Activated CD4-positive, alpha-beta memory T cell treated with anti-CD3 and anti-CD28 coated beads, Interleukin-2, amount 10 ng/mL, durations not matched to agents 7 days and 5 days (primary cell): ENCODE measurements at places on chromosomes 11 and 22. TPM values are rescaled to one million over a fixed set of nuclear protein-coding genes. Genes with fewer than 3 reads are reported as not detected.

DNA sequence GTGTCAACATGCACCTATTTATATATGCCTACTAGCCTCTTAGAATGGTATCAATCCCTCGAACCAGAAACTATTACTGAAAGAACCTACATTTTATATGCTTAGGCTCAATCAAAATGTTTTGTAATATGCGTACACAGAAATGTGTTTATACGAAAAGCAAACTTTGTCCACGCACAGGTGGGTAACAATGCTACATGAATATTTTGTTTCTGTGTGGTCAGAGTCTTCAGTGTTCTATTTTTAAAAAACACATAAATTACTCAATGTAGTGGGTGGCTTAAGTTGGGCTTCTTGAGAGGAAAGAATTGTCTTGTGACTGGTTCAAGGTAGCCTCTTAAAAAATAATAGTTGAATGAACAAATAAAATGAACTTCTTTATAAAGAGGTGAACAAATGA lies 46.1 kb downstream of the SYTL2 start:
- H3K4me1 ChIP-seq, result peaks cover 38% of the 10 kb centered on the region
- H3K36me3 ChIP-seq, result peaks cover 60% of the 10 kb centered on the region
- no peak for DNase-seq
- no peaks in the 10 kb centered on the region for H3K27me3 ChIP-seq

GRCh38 chr22:29342177-29342576 lies 26.7 kb upstream of the RASL10A start:
- no peak overlapping the region for H3K4me3 ChIP-seq
- DNase-seq, result no peak
- H3K36me3 ChIP-seq, result peaks cover 60% of the 10 kb centered on the region

GRCh38 chr11:8899119-8899753 lies 11.8 kb upstream of the AKIP1 start:
- H3K27ac ChIP-seq, result no peak overlapping the region
- H3K4me3 ChIP-seq, result no peak overlapping the region
- H3K27me3 ChIP-seq, result peaks cover 5% of the 10 kb centered on the region
- H3K36me3 ChIP-seq, result peaks cover 11% of the 10 kb centered on the region

- no peak overlapping the region for H3K27ac ChIP-seq
Observed at GRCh38 chr11:41309716-41310115, 149.7 kb downstream of the LRRC4C start.

GRCh38 chr11:113446112-113446511 lies 29.1 kb downstream of the DRD2 start:
- H3K4me3 ChIP-seq, result no peak overlapping the region
- no peaks in the 10 kb centered on the region for H3K36me3 ChIP-seq
- peaks cover 37% of the 10 kb centered on the region for H3K4me1 ChIP-seq
- peaks cover 17% of the 10 kb centered on the region for H3K27me3 ChIP-seq

Gene TRIM49B
- total RNA-seq, result not detected

DNA sequence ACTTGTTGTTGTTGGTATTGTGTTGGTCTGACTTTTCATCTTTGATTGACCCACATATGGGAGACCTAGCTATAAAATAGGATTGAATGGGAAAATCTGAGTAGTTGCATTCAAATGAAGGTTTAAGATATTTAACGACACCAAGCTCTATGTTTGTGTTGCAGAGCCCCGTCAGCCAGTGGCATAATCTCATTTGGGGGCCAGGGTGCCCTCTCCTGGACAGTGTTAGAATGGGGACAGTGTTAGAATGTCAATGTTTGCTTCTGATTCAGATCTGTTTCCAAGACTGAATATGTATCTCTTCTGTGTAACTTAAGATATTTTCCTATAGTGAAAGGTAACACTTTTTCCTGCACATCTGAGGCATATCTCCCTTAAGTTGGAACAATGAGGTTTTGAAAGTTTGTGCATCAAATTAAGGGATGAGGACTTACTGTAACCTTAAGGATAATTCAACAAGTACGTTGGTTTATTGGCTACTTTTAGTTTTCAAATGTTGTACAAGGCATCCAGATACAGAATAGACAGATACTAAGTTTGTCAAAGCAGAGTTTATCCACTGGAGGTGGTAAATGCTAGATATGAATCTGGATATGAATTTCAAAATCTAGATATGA lies 5.3 kb upstream of the OR52M1 start:
- H3K27ac ChIP-seq, result no peak overlapping the region
- H3K4me3 ChIP-seq, result no peak overlapping the region
- H3K27me3 ChIP-seq, result peaks cover 13% of the 10 kb centered on the region
- DNase-seq, result peak; percentile 61
- H3K4me1 ChIP-seq, result no peaks in the 10 kb centered on the region
- H3K36me3 ChIP-seq, result no peaks in the 10 kb centered on the region

GRCh38 chr11:106424111-106424510 lies 346.6 kb downstream of the AASDHPPT start:
- no peaks in the 10 kb centered on the region for H3K36me3 ChIP-seq
- no peak overlapping the region for H3K4me3 ChIP-seq
- no peaks in the 10 kb centered on the region for H3K27me3 ChIP-seq
- DNase-seq, result no peak
- H3K27ac ChIP-seq, result no peak overlapping the region

DNA sequence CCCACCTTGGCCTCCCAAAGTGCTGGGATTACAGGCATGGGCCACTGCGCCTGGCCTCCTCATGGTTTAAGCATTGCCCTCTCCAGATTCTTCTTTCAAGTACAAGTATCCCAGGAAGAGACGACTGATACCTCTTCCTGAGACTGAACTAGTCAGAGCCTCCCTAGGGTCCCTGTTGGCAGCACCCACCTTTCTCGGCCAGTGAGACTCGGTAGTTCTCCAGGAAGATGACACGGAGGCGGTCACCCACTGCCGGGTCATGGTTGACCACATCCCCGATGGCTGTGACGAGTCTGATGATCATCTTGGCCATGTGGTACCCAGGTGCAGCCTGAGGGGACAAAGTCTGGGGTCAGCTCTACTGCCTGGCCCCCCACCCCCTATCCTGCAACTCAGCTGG lies 7.2 kb upstream of the RASGRP2 start:
- no peaks in the 10 kb centered on the region for H3K27me3 ChIP-seq
- peaks cover 26% of the 10 kb centered on the region for H3K36me3 ChIP-seq
- no peak overlapping the region for H3K27ac ChIP-seq
- H3K4me1 ChIP-seq, result peaks cover 34% of the 10 kb centered on the region
- no peak for DNase-seq
- H3K4me3 ChIP-seq, result no peak overlapping the region

Gene OR51E2
- total RNA-seq, result not detected

Gene SCGB1C1
- not detected for total RNA-seq

- H3K4me1 ChIP-seq, result no peaks in the 10 kb centered on the region
- H3K36me3 ChIP-seq, result no peaks in the 10 kb centered on the region
- H3K27me3 ChIP-seq, result peaks cover 4% of the 10 kb centered on the region
- no peak overlapping the region for H3K27ac ChIP-seq
- H3K4me3 ChIP-seq, result no peak overlapping the region
Observed at GRCh38 chr11:57874981-57875380, 113.4 kb downstream of the CTNND1 start.

Gene OR8A1
- not detected for total RNA-seq

GRCh38 chr11:27347359-27348339 lies 15.4 kb downstream of the CCDC34 start:
- H3K27ac ChIP-seq, result no peak overlapping the region
- peaks cover 3% of the 10 kb centered on the region for H3K36me3 ChIP-seq
- no peaks in the 10 kb centered on the region for H3K27me3 ChIP-seq
- no peaks in the 10 kb centered on the region for H3K4me1 ChIP-seq
- H3K4me3 ChIP-seq, result no peak overlapping the region

- no peaks in the 10 kb centered on the region for H3K36me3 ChIP-seq
- H3K27me3 ChIP-seq, result peaks cover 17% of the 10 kb centered on the region
- no peak for DNase-seq
Observed at GRCh38 chr11:122584670-122585069, 70.9 kb upstream of the UBASH3B start.

GRCh38 chr11:133072378-133072777 lies 459.9 kb downstream of the OPCML start:
- H3K27ac ChIP-seq, result no peak overlapping the region
- no peaks in the 10 kb centered on the region for H3K4me1 ChIP-seq
- no peaks in the 10 kb centered on the region for H3K27me3 ChIP-seq
- no peak for DNase-seq

DNA sequence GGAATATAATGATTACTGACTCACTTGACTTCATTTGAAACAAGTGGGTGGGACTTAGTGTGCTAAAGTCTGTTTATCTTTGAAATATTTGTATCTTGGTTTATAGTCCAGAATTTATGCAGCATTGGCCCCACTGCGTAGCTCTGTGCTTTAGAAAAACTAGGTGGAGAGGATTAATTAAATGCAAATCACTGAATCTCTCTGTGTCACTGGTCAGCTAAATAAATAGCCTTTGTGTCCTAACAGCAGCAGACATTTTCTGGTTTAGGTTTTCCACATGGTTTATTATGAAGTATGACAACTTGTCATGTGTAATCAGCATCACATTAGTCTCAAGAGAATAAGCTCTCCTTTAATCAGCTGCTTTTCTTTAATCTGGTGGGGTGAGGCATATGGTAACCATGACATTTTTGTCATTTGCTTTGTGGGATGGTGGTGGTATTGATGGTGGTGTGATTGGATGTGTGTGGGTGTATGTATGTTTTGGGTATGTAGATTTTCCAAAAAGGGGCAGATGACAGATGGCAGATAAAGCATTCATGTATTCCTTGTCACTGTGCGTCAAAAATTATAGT lies 33.9 kb downstream of the BCL2L13 start:
- peaks cover 4% of the 10 kb centered on the region for H3K36me3 ChIP-seq
- no peak overlapping the region for H3K4me3 ChIP-seq
- no peaks in the 10 kb centered on the region for H3K27me3 ChIP-seq
- DNase-seq, result no peak

DNA sequence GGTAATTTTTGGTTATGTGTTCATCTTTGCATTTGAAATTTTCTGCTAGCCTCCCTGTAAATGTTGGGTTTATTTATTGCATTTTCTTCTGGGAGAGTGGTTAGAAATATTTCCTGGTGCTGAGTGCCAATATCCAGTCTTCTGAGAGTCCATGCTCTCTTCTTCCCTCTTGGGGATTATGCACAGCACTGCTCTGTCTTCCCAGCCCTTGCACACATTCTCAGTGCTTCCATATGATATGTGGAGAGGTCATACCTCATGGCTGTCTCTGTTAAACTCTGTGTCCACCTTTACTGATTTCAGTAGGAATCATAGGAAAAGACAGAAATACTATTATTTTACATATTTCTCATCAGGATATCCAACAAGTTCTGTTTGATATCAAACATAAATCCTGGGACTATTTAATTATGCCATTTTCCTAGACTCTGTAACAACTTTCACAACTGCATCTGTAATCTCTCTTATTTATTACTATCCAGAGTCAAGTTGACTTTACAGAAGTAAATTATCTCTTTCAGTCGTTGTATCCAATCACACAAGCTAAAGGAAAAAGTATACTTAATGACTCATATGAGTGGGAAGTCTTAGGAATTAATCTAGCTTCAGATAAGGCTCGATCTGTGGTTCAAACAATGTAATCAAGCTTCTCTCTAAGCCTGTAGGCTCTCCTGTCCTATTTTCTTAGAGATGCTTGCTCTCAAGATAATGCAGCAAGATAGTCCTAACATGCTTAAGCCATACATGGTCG lies 2.7 kb upstream of the NXPE1 start:
- DNase-seq, result no peak
- peaks cover 2% of the 10 kb centered on the region for H3K27me3 ChIP-seq
- no peaks in the 10 kb centered on the region for H3K36me3 ChIP-seq

GRCh38 chr22:38756711-38757463 lies 1.1 kb upstream of the SUN2 start:
- peaks cover 44% of the 10 kb centered on the region for H3K4me1 ChIP-seq
- peak overlapping the region; percentile 95 for H3K4me3 ChIP-seq
- no peak for DNase-seq
- peaks cover 44% of the 10 kb centered on the region for H3K36me3 ChIP-seq
- no peaks in the 10 kb centered on the region for H3K27me3 ChIP-seq

GRCh38 chr11:18223591-18224387 lies 12.8 kb downstream of the SAA4 start:
- H3K4me1 ChIP-seq, result no peaks in the 10 kb centered on the region
- DNase-seq, result no peak
- no peak overlapping the region for H3K27ac ChIP-seq
- H3K27me3 ChIP-seq, result peaks cover 13% of the 10 kb centered on the region
- H3K4me3 ChIP-seq, result no peak overlapping the region
- no peaks in the 10 kb centered on the region for H3K36me3 ChIP-seq

Gene VSIG10L2
- not detected for total RNA-seq

DNA sequence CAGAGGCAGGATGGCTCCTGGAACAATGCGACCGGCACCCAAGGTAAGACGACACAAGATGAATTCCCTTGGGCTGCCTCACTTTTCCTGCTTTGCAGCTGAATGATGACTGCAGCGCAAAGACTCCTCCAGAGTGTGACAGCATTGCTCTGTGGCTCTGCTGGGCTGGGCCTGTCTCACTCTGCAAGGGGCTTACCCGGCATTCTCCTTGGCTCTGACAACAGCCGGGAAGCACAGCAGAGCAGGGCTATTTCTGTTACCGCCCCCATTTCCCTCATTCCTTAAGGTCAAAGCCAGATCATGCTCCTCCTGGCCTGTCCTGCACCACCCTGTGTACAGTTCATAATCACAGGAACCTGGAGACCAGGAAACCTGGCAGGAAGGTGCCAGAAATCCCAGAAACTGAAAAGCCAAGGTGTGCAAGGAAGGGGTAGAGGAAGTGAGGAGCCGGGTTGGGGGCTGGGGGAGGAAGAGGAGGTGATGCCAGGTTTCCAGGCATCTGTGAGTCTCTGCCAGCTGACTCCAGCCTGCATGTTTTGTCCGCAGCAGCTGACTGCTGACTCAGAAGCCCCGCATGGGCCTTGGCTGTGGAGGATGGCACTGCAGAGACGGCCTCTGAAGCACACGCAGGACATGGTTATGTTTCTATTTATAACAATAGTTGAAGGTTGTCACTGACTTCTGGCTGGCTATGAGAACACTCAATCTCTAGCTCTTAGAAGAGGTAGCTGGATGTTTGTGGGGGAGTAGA lies 113.6 kb downstream of the MICAL3 start:
- no peak for DNase-seq
- no peaks in the 10 kb centered on the region for H3K4me1 ChIP-seq
- no peak overlapping the region for H3K27ac ChIP-seq
- H3K36me3 ChIP-seq, result peaks cover 3% of the 10 kb centered on the region
- H3K4me3 ChIP-seq, result no peak overlapping the region

Gene LRFN4
- total RNA-seq, result 28.3 TPM

Gene KCNK7
- 1.0 TPM for total RNA-seq

GRCh38 chr11:76700177-76701100 lies 29.9 kb upstream of the LRRC32 start:
- peaks cover 22% of the 10 kb centered on the region for H3K27me3 ChIP-seq
- H3K4me1 ChIP-seq, result peaks cover 5% of the 10 kb centered on the region
- no peak overlapping the region for H3K27ac ChIP-seq
- DNase-seq, result no peak
- H3K36me3 ChIP-seq, result no peaks in the 10 kb centered on the region

GRCh38 chr11:64859542-64860414 lies 15.3 kb upstream of the CDC42BPG start:
- DNase-seq, result peak; percentile 80
- H3K4me1 ChIP-seq, result peaks cover 93% of the 10 kb centered on the region
- H3K27ac ChIP-seq, result peak overlapping the region; percentile 98
- no peaks in the 10 kb centered on the region for H3K27me3 ChIP-seq

DNA sequence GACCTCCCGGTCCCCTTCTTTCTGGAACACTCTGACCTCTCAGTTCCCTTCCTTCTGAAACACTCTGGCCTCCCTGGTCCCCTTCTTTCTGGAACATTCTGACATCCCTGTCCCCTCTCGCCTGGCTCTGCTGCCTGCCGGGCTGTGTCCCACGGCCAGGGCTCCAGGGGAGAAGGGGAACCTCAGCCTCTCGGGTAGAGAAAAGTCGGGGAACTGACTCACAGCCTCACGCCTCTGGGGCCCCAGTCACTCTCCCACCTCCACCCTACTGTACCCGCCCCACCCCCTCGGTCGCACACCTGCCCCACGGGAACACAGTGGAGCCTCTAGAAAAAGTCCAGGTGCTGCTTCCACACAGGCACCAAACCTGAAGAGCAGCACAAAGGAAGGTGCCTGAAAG lies 93.3 kb downstream of the BRD1 start:
- H3K4me1 ChIP-seq, result peaks cover 2% of the 10 kb centered on the region
- H3K27ac ChIP-seq, result no peak overlapping the region
- no peak overlapping the region for H3K4me3 ChIP-seq
- H3K36me3 ChIP-seq, result no peaks in the 10 kb centered on the region
- peak; percentile 5 for DNase-seq
- H3K27me3 ChIP-seq, result peaks cover 25% of the 10 kb centered on the region
